ENCODE measurements at places on chromosomes 6 and 20.

GRCh38 chr6:139468178-139468819, 93.9 kb upstream of the CITED2 start:
- DNase-seq, result no peak

DNA sequence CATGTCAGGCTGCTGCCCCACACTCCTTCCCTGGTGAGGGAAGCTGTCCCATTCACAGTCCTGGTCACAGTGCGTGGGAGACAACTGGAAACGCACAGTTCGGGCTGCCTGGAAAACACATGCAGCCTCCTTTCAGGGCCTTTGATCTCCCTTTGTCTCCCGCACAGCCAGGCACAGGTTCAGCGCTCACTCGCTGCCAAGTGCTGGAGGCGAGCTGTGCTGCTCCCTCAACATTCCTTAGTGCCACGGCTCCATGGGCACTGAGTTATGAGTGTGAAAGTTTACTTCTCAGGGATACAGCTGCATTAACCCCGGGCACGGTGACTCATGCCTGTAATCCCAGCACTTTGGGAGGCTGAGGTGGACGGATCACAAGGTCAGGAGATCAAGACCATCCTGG, 9.1 kb downstream of the YTHDF1 start:
- no peak for DNase-seq

GRCh38 chr6:155064303-155064702, 69.2 kb downstream of the TIAM2 start:
- DNase-seq, result no peak

DNA sequence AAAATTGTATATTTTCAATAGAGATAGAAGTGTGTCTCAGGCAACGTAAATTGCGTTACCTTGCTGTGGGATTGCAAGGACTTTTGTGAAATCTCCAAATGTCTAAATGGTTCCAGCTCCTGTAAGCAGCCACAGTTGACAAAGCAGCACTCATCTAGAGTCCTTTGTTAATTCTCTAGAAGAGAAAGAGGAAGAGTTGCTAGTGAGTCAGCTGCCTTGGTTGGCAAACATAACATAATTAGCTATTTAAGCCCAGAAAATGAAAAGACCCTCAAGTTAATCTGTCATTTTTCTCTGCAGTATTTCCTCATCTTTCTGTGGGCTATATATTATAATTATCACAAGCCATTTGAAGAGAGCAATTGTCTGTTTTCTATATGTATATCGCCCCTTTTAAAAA, 66.4 kb upstream of the FABP7 start:
- DNase-seq, result no peak

- no peak for DNase-seq
These were observed 132.8 kb upstream of the TNFAIP3 start for GRCh38 chr6:137734005-137734874.

DNA sequence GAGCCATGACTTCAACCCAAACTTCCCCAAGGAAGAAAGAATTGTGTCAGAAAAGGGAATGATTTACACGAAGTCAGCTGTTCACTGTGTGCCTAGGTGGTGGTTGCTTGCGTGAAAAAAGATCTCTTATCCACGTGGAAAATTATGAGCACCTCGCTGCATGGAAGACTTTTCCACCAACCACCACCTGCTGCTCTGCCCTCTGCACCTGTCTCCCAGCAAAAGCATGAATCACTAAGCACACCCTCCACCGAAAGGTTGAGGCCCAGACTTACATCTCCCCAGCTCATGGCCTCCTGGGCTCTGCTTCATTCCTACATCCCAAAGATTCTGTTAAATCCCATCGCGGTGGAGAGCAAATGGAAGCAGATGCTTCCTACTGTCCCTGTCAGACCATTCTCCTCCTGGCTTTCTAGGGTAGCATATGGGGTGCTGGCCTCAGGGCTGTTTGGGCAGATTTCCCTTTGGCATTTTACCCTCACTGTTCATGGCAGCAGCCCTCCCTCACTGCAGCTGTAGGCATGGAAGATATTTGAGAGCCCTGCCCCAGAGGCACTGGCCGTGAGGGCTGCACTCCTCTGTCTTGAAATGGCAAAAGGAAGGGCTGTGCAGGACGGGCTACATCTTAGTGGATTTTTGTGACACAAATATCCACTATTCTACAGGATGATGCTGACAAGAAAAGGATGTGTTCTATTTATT, 37.6 kb upstream of the CST5 start:
- DNase-seq, result no peak

GRCh38 chr6:37966801-37967200, 147.3 kb downstream of the ZFAND3 start:
- no peak for DNase-seq

GRCh38 chr20:61133611-61134010, 118.5 kb upstream of the CDH4 start:
- no peak for DNase-seq

DNA sequence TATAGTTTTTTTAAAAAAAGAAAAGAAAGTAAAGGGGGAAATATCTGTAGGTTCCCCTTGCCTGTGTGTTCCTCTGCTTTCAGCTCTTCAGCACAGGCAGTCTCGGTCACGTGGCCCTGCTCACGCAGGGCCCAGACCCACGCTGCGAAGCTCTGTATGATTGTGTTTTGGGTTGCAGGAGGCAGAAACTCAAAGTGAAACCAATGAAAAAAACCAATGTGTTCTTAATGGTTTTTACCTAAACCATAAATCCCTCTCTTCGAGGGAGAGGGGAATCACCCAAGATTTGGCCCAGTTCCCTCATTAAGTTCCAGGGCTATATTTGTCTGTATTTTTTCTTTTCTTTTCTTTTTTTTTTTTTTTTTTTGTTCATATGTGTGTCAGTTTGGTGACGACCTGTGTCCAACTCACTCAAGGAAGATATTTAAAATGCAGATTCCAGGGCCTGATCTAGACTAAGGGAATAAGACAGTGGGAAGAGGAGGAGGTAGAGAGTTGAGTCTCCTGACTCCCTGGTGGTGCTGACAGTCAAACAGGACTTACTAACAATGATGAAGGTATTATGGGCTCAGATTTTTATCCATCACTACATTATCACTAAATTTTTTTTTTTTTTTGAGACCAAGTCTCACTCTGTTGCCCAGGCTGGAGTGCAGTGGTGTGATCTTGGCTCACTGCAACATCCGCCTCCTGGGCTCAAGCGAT, 33.8 kb upstream of the RREB1 start:
- no peak for DNase-seq

- DNase-seq, result no peak
These were observed 42.7 kb downstream of the JAG1 start for GRCh38 chr20:10631126-10631525.

Data from stimulated activated CD8-positive, alpha-beta memory T cell treated with anti-CD3 and anti-CD28 coated beads, Interleukin-7, amount 100 ng/mL, for 1 hour (primary cell).